ENCODE measurements at places on chromosomes 12 and 14.

DNA sequence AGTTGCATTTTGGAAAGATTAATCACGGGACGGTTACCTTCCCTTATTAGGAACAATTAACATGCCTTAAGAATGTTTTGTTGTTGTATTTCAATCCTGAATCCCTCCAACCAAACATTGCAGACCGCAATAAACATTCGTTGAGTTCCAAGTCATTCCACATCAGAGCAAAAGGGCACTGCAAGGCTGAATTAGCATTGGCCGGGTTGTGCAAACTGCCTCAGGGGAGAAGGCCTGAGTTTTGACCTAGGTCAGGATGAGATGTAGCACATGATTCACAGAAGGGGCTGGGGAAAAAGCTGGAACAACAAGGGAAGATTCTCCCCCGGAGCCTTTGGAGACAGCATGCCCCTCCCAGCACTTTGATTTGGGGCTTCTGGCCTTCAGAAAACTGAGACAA, 82.1 kb upstream of the BDKRB2 start:
- no peak for DNase-seq

GRCh38 chr12:49345051-49345824, 1.4 kb upstream of the DNAJC22 start:
- no peak for DNase-seq

DNA sequence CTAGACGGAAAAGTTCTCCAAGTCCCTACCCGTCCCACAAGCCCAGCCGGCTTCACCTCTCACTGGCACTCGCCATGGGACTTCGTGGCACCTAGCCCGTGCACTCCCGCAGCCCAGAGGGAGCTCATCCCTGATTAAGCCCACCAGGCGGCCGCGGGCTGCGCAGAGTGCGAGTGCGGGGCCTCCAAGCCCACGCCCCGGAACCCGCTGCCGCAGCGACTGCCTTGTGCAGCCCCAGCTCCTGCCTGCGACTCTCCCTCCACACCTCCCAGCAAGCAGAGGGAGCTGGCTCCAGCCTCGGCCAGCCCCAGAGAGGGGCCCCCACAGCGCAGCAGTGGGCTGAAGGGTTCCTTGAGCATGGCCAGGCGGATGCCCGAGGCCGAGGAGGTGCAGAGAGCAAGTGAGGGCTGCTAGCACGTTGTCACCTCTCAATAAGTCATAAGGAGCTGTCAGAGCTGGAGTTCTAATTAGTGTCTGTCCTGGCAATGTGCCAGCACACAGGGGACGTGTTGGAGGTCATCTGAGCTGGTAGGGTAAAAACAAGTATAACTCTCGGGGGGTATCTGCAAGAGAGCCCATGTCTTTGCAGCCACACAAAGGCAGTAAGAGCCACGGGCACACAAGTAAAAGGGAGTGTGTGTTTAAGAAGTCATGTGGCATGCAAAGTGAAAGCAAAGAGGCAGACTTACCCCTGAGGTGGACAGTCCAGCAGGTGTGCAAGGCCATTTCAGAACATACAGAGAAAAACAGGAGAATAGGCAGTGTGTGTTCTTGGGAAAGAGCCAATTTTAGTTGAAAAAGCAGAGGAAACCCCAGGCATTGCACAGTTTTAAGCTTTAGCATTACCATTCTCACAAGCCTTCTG, 27.1 kb upstream of the TMTC2 start:
- DNase-seq: no peak

- no peak for DNase-seq
Measured at GRCh38 chr14:30808576-30808975, 65.8 kb upstream of the COCH start.

GRCh38 chr14:95507174-95507573, 9.3 kb downstream of the SYNE3 start:
- DNase-seq: no peak

DNA sequence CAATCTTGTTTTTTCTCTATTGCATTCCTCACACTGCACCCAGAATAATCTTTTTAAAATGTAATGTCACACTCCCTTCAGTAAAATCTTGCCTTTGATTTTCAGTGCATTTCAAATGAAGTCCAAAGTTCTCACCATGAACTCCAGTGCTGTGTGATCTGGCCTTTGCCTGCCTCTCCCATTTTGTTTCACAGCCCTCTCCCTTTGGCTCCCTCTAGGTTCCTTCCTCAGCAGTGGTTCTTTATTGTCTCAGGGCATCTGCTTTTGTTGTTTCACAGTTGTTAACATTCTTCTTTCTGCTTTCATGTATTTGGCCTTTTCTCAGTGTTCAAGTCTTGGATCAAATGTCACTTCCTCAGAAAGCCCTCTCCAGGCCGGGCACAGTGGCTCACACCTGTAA, 84.5 kb upstream of the AMN1 start:
- DNase-seq: no peak

- DNase-seq: no peak
Measured at GRCh38 chr14:35573911-35574310, 39.9 kb downstream of the INSM2 start.

All from activated CD4-positive, alpha-beta T cell treated with anti-CD3 and anti-CD28 coated beads, Interleukin-2, amount 50 U/mL, for 1 hour (primary cell).